ENCODE measurements at places on chromosomes 2 and 18.

- no peak for DNase-seq
These were observed 911.5 kb upstream of the SOX11 start for GRCh38 chr2:4780679-4781078.

DNA sequence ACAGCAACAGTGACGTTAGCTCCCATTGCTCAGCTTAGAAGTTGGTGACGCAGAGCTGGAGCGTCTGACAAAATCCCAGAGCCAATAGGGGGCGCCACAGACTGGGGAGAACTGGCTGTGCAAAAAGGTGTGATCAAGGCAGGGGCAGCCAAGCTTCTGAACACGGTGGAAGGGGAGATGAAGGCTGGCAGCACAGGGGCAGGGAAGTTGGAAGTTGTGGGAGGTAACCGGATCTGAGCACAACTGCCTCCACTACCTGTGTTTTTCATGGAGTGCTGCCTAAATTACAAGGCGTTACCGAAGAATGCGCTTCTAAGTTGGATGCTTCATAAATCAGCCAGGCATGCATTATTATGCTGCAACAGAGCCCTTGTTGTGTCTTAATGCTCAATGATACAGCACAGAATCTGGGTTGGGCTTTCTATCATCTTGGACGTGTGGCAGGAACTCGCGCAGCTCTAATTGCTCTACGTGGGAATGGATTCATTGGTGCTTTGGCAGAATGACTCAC lies 370.0 kb downstream of the SLC4A3 start:
- DNase-seq: no peak

DNA sequence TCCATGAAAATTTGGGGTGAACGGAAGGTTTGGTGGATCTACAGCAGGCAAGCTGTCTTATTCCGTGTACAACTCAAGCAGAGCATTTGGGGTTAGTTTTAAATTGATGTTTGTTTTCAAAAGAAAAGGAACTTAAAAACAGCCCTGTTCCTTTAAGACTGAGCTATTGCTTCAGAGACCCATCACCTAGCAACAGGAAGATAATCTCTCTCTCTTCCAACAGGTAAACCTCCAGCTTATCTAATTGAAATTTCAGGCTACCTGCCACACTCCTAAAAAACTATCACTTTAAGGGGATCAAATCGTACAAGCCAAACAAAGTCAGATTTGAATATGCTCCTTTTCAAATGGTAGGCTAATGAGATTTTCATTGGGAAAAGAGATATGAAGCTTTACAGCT lies 101.8 kb downstream of the RNF152 start:
- DNase-seq: no peak

GRCh38 chr2:64932371-64933216 lies 56.6 kb upstream of the SLC1A4 start:
- no peak for DNase-seq

- no peak for DNase-seq
These were observed 44.8 kb upstream of the ARHGAP25 start for GRCh38 chr2:68689553-68690537.

DNA sequence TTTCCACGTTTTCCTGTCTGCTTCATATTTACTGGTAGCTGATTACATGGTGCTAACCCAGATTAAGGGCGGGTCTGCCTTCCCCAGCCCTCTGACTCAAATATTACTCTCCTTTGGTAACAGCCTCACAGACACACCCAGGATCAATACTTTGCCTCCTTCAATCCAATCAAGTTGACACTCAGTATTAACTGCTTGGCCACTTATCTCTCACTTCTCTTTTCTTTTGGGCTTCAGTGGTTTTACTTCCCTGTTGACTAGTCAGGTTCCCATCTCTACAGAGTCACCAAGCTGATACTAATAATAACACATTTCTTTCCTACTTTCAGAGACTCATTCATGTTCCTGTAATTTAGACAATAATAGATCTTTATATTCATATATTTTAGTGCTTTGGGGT lies 302.2 kb upstream of the MAP2 start:
- no peak for DNase-seq

DNA sequence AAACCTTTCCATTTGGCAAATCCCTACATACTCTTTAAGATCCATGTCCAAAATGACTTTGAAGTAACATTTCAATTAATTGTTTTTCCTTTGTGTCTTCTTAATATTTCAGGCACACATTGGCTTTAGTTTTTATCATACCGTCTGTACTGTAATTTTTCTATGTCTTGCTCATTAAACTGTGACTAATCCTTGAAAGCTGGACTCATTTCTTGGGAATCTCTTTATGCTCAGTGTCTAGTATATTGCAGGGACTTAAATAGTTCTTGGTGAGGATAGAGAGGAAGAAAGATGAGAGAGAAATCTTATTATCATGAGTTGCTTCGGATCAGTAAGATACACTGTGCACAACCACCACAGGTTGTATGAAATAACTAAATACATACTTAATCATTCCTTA lies 448.3 kb upstream of the ST6GAL2 start:
- no peak for DNase-seq

GRCh38 chr2:174235680-174236079 lies 12.7 kb downstream of the OLA1 start:
- no peak for DNase-seq

GRCh38 chr2:160300203-160300602 lies 100.1 kb upstream of the ITGB6 start:
- DNase-seq: no peak

DNA sequence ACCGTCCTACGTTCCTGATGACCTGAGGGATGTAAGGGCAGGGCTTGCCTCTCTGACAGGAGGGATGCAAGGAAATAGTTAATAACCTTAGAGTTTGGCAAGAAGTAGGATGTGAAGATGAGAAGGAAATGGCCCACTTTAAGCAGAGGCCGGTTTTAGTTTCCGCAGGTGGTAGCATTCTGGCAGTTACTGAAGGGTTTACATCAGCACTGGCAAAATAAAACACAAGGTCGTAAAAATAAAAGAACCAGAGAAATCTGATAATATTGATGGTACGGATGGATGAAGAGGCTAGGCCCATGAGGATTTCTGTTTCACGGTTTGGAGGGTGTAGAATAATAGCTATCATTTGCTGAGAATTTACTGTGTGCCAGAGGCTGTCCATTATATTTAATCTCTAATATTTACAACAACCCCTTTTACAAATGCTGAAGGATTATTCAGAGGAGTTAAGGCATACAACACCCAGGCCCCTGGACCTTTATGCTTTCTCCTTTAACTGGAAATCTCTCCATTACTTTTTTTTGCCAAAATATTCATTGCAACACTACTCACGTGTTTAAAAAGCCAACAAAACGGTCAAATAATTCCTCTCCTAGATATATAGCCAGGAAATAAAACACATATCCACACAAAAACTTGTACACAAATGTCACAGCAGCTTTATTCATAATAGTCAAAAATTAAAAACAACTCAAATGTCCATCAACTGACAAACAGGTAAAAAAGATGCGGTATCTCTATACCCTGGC lies 28.5 kb downstream of the DAPL1 start:
- DNase-seq: no peak

DNA sequence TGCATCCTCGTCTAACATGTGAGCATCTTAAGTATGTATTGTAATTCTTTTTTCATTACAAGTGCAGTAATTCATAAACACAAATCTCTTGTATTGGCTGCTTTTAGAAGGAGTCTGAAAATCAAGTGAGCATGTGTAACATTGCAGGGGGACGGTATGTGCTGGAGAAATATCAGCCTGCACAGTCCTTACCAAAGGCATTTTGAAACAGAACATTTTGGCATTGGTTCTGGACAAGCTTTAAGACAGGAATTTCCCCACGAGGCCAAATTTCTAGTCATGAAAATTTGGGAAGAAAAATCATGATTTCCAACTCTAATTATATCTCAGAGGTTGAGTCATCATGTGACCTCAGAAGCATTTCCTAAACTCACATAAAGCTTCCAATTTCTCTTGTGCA lies 24.7 kb upstream of the NRP2 start:
- DNase-seq: no peak

DNA sequence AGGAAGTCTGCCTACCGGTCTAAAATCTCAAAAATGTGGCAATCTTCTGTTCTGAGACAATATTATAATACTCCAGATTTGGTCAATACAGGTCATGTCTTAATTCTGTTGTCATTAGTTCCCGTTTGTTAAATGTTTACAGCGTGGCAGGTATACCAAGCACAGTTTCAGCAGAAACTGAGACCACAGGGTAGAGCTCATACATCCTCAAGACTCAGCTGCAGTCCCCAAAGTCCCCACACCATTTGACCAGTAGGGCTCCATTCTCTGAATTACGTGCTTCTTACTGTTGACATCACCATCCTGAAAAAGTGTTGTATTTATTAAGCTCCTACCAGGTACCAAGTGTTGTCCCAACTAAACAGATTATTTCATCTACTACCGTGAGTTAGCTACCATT lies 157.1 kb downstream of the MC4R start:
- DNase-seq: no peak

GRCh38 chr2:224915136-224915535 lies 127.1 kb downstream of the DOCK10 start:
- no peak for DNase-seq

GRCh38 chr2:98334439-98335078 lies 11.7 kb upstream of the CNGA3 start:
- peak; percentile 74 for DNase-seq

DNA sequence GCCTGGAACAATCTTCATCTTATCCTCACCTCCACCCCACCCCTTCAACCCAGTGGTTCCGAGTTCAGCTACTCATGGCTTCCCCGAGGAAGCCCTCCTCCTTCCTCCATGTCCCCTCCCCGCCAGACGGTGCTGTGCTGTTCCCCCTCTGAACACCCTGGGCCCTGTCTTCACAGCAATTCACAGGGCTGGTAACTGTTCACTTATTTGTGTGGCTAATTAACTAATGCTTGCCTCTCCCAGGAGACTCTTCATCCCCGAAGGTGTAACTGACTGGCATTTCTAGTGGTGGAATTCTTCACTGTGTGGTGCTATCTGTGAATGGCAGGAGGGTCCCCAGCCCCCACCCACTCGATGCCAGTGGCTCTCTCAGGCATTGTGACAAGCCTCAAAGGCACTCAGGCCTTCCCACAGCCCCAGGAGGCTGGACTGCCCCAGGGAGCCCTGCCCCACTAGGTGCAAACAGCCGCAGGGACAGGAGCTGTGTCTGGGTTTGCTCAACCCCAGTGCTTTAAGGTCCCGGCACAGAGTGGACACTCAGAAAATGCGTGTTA lies 133.7 kb upstream of the ID2 start:
- DNase-seq: no peak

- DNase-seq: no peak
These were observed 164.6 kb downstream of the VWC2L start for GRCh38 chr2:214575465-214575864.

DNA sequence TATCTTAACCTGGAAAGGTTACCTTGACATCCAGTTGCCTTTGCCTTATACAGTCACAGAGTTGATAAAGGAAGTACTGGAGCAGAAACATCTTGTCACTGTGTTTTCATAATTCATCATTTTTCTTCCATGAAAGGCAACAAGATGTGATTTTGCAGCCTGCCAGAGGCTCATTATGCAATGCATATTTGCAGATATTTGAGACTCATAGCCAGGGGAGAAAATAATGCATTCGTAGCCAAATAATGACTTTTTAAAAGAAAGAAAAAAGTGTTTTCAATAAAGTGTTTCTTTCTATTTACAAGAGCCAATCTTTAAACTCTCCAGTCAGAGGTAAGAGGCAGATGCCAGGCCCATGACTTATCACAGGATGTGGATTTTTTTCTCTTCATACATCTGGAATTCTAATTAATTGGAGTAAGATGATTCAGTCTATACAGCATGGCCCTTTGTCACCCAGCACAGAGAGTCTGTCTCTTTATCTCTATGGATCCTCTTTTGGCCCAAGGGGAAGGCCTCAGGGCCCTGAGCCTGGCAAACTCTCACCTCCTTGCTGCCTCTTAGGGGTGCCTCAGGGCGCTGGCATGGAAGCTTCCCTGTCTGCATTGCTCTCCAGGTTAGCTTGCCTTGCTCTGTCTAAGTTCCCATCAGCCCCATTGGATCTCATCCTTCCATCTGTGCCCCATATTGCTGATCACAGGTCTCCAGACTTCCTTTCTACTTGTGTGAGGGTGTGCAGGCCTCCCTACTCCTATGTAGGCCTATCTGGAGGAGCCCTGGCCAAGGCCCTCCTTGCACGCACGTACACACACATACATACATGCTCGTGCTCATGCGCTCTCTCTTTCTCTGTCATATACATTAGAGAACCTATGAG lies 247.7 kb downstream of the TPGS2 start:
- peak; percentile 30 for DNase-seq

Measured in RWPE1 (cell line).